Activated CD4-positive, alpha-beta T cell treated with anti-CD3 and anti-CD28 coated beads for 36 hours (primary cell): ENCODE measurements at places on chromosomes 11 and 22.

DNA sequence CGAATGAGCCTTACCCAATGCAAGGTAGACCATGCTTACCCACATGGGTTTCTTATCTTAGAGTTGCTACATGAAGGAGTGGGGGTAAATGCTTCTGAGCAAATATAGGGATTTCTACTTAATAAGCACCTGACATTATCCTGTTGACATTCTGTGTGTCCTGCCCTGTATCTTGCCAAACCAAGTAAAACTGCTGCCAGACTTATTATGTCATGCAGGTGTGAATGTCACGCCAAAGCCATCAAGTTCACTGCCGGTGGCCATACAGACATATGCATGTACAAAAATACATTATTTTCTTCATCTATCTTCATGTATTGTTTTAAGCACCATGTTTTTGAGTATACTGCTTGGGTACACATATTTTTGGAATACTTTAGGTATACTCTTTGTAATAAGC is 70.2 kb downstream of the NOX4 start:
- DNase-seq, result no peak

DNA sequence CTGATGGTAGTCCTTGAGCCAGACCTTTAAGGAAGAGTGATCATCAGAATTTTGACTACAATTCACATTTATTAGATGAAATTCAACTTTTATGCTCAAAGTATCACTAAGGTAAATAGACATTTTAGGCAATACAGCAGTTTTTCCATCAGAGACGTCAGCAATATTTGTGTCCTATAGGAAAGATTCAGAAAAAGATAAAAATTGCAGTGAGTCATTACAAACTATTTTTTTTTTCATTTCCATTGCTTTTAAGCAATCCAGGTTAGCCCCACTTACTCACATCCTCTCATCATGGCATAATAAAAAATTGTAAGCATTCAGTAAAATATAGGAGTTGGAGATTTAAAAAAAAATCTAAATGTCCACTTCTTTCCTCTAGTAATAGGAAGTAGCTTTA is 46.9 kb downstream of the MSANTD4 start:
- DNase-seq, result no peak

- no peak for DNase-seq
Observed at GRCh38 chr11:30960387-30960992, 374.3 kb upstream of the MPPED2 start.

DNA sequence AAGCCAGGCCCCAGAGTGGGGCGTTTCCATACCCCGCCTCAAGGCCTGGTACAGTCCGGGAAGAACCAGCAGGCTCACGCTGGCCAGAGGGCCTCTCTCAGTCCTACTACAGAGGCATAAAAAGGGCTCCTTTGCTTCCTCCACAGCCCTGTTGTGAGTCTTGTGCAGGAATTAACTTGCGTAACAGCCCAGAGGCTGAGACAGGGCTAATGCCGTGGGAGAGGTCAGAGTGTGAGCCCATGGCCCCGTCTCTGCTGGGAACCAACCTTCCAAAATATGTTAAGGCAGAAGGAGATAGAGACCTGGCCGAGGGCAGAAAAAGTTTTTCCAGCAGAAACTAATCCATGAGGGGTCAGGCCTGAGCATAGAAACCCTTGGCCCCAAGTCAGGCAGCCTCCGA is 19.9 kb upstream of the TMEM184B start:
- no peak for DNase-seq

GRCh38 chr11:117607449-117607848 is 189.6 kb downstream of the DSCAML1 start:
- no peak for DNase-seq

GRCh38 chr11:84240847-84241246 is 954.7 kb upstream of the CCDC90B start:
- DNase-seq, result no peak

DNA sequence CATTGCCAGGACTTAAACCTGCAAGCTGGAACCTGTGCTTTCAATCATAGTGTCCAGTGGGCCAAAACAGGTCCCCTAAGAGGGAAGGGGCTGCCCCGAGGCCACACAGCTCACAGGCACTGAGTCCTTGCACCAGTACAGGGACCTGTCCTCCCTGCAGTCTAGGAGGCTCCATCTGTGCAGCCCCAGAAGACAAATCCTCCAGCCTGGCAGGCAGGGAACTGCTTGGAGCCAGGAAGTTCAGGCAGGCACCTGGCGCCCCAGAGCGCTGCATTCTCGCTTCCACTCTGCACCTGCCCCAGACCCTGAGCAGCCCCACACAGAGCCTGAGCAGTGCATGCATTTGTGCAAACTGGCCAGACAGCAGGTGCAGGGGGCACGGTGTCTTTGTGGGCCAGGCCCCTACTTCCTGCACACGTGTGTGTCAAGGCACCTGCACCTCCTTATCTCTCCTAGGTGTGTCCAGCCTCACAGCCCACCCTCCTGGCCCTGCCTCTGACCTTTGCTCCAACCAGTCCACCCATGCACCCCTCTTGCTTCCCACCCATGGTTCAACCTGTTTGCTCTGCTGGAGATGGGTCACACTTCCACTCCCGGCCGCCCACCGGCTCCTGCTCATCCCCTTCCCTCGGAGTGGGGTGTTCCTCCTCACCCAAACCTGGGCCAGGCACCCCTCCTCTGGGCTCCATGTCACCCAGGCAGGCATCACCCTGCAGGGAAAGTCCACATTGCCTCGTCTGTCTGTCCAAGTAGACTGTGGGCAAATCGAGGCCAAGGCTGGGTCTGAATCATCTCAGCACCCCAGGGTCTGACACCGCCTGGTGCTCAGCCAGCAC is 19.0 kb downstream of the LINC01488 start:
- DNase-seq, result no peak

DNA sequence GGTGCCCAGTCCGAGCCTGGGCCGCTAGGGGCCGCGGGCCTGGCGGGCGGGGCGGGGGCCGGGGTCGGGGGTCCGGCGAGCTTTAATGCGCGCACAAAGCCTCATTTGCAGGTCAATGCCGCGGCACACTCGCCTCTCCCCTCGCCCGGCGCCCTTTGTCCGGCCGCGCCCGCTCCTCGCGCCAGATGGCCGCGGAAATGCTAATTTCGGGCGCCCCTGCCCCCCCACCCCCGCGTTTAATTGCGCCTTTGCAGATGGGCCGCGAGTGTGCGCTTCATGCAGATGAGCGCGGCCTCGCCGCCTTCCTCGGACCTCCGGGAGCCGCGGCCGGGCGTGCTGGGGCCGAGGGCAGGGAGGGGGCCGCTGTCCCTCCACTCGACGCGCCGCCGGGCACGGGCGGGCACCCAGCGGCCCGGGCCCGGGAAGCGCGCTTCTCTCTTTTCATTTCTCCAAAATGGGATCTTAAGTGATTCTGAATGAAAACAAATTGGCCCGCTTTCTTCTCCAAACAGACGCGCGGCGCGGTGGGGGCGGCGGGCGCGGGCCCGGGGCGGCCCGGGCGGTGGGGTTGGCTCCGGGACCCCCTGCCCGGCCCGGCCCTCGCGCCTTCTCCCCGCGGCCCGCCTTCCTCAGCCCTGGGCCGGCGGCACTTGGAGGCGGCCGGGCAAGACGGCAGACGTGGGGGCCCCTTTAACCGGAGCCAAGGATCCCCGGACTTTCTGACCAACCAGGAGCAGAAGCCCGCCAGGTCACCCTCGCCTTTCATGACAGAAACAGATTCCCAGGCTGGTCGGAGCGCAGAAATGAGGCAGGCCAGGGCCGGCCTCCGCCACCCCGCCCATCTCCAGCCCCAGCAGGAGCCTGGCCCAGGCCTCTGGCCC is 22.9 kb downstream of the CDKN1C start:
- DNase-seq, result no peak

GRCh38 chr11:95291946-95292345 is 60.9 kb upstream of the SESN3 start:
- DNase-seq, result no peak
